ENCODE measurements at places on chromosomes 3 and 15.

GRCh38 chr15:35141743-35142471 lies 56.8 kb upstream of the NANOGP8 start:
- DNase-seq: peak; percentile 90

GRCh38 chr3:197281849-197282248 lies 16.6 kb downstream of the DLG1 start:
- DNase-seq: no peak

GRCh38 chr15:83652626-83653204 lies 1.2 kb upstream of the ADAMTSL3 start:
- DNase-seq: no peak

GRCh38 chr3:155835341-155836071 lies 18.7 kb downstream of the SLC33A1 start:
- no peak for DNase-seq

- no peak for DNase-seq
Observed at GRCh38 chr3:42493126-42493797, 9.2 kb upstream of the VIPR1 start.

DNA sequence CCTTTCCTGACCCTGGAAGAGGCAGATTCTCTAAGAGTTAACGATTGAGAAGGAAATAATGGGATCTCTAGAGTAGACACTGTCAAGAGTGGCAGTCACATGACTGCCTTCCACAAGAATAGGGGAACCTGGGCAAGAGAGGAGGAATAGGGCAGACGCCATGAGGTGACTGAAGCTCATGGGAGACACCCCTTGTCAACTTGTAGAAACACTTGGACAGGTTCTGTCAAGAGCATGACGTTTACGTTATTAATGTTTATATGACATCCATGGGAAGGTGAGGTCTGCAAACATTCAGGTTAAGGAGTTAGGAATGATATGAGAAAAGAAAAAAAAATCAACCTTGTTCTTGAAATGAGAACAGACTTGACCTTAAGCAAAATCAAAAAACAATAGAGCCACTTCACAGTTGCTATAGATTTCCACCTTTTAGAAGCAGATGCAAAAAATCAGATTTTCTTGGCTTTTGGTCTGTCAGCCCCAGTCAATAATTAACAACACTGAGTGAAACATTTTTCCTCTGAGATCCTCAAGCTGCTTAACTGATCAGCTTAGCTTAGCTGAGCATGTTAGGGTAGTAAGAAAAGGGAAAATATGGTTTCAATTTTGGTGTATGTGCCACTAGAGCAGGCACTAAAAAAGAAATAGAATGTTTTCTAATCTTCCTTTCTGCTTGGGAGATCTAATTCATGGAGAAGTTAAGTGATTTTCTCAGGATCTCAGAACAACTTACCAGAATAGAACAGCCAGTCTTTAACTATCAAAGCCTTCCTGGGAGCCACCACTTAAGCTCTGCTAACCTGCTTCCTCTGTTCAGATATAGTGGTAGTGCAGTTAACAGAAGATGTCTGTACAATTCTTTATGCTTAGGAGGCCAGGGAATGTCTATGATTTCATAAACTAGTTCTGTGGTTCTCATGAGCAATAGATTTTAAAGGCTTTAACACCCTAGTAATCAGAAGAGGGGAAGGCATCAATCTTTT lies 116.9 kb downstream of the B3GALNT1 start:
- no peak for DNase-seq

DNA sequence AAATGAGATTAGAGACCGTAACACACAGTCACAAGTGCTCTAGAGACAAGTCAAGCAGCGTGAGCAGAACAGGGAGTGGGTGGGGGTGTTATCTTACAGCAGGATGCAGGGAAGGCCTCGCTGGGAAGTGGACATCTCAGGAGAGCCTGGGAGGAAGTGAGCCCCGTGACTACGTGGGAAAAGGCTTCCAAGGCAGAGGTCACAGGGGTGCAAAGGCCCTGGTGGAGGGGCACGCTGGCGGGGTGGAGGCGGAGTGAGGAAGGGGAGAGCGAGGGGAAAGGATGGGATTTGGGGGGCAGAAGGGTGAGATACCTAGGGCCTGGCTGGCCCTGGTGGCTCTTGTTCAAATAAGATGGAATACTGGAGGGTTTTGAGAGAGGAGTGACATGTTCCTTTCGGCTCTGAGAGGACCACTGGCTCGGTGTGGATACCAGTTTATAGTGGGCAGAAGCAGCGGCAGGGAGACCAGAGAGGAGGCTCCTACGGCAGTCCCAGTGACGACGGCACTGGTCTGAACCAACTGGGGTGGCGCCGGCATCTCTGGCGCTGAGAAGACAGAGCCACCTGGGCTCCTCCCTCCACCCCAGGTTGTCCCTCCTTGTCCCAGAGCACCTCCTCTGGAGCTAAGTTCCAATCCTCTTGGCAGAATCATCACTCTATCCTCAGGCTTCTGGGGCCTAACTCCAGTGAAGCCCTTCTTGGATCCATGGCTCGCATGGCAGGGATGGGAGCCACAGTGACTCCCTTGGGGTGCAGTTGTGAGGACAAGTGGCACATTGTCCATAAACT lies 266.2 kb upstream of the LYSMD4 start:
- DNase-seq: no peak
